ENCODE measurements at places on chromosomes 7 and 10.
A peak's percentile ranks its signal among the peaks of the same experiment; 100 is the strongest.

- no peak for DNase-seq
These were observed 102.3 kb downstream of the NSUN6 start for GRCh38 chr10:18549105-18549504.

DNA sequence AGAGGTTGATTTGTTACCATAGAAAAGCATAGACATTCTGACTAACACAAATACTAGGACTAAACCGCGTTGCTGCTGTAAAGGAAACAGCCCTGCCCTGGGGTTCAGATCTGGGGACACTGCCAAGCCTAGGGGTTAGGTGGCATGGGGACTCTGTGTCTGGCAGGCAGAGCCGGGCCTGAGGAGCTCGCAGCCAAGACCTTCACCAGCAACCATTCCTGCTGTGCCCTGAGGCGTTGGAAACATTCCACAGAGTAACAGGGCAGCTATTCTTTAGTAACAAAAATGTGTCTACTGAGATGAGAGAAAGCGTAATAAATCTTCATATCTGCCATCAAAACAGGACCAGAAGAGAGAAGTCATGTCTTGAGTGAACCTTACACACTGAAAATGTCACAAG, 280.5 kb downstream of the POM121L12 start:
- no peak for DNase-seq

DNA sequence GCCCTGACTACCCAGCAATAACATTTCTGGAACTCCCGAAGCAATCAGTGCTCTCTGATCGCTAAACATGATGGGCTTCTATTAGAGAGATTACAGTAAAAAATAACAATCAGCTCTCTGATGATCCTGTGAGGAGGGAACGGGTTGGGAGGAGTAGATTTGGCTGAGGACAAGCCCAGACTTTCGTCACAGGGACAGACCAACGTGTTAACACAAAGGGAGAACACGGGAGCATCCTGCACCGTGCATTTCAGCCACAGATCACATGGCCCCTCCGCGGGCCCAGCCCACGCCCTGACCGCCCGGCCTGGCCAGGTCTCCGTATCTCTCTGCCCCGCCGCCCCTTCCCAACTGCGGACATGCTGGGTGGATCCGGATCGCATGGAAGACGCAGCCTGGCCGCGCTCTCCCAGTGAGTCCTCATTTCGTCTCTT, 95.0 kb upstream of the AGBL3 start:
- no peak for DNase-seq

- DNase-seq, result peak; percentile 17
These were observed 662 bp downstream of the POLR3A start for GRCh38 chr10:78028438-78029268.

GRCh38 chr7:87850836-87851593, 25.1 kb downstream of the SLC25A40 start:
- DNase-seq, result no peak

- no peak for DNase-seq
These were observed 107.0 kb downstream of the LARP4B start for GRCh38 chr10:824497-824896.

GRCh38 chr7:112226701-112227276, 20.3 kb downstream of the ZNF277 start:
- no peak for DNase-seq

GRCh38 chr7:119482209-119482608, 790.8 kb upstream of the KCND2 start:
- DNase-seq, result no peak

DNA sequence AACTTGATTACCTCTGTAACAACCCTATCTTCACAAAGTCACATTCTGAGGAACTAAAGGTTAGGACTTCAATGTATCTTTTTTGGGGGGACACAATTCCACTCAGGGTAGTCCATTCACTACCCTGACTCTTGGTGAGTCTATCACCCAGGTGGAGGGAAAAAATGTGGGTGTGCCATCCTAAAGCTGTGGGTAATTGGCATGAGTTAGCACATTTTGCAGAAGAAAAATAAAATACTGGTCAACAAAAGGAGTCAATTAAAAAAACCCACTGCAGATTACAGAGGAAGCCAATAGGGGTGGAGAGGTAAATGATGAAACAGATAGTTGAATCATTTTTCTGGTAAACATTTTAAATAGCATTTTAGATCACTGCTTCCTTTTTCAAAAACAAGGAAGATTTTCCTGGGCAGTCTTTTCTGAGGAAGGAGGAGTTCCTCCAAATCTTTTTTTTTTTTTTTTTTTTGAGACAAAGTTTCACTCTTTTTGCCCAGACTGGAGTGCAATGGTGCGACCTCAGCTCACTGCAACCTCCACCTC, 5.1 kb upstream of the BLVRA start:
- DNase-seq, result no peak

DNA sequence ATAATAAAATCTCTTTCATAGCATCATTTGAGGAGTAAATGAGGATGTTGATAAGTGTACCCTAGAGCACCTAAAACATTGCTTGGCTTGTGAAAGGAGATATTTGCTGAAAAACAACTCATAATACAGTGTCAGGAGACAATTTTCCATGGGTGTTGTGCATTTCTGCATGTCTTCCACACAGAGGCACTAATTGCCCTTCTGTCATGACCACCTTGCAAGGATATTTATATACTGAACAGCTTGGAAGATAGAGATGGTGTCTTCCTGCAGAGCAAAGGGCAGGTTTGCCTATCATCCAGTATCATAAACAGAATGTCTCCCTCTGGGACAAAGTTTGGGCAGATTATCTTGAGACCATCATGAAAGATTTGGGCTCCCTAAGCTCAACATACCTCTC, 495.2 kb upstream of the LRRN3 start:
- no peak for DNase-seq
